ENCODE measurements at places on chromosomes 1 and 21.

DNA sequence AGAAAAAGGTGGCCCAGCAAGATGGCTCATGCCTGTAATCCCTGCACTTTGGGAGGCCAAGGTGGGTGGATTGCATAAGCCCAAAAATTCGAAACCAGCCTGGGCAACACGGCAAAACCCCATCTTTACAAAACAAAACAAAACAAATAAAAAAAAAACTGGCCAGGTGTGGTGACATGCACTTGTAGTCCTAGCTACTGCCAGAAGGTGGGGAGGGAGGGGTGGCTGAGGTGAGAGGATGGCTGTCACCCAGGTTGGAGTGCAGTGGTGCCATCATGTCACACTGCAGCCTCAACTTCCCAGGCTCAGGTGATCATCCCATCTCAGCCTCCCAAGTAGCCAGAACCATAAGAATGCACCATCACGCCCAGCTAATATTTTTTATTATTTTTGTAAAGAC is 22.8 kb downstream of the RERE start:
- no peak for DNase-seq

DNA sequence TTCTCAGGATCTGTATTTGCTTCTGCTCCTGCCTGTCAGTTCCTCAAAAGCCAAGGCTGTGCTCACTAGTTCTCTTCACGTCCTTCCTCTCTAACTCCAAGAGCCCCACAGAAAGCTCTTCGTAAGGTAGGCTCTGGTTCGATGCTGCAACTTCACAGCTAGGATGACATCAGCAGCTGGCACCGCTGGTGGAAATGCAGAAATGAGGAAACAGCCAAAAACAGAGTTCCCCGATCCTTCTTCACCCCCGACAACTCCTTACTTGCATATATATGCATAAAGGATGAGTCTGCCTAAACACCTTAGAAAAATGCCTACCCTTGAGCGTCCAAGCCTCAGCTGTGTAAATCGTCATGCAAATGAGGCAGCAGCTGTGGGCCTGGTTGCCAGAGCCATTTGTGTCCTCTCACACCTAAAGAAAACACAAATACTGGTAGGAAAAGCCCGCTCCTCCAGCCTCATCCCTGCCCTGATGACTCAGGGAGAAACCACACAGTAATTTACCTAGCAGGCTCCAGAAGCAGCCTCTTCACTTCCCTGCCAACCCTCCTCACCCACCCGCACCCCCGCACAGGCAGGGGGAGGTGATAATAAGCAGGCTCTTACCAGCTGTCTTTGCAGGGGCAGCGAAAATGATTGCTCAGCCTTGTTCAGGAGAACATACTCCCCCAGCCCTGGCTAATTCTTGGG is 28.2 kb downstream of the BATF3 start:
- no peak for DNase-seq

GRCh38 chr1:220754212-220754917 is 6.2 kb downstream of the MTARC2 start:
- no peak for DNase-seq

DNA sequence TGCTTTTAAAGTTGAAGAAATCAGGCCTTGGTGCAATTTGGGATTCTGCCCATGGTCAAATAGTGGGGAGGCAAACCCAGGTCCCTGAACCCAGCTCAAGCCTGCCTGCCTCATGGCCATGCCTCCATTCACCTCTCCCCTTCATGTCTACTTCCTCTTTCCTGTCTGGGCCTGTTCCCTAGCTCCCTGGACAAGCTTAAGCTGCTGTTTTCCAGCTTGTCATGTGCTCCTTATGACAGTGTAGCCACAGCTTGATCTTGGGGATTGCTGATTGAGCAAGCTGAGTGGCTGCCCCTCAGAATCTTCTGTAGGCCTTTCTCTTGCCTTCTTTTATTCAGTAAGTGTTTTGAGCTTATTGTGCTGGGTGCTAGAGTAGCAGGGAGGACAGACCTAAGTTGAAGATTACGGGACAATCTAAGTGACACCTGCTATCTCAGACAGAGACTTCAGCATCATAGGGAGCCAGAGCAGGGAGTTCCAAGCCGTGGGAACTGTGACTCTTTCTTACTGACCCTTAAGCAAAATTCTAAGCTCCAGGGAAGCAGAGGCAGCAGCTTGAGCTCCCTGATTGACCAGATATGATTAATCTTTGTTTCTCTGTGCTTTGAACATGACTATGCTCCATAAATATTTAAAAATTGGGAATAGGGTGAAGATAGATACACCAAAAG is 520 bp upstream of the MR1 start:
- DNase-seq, result peak; percentile 26

DNA sequence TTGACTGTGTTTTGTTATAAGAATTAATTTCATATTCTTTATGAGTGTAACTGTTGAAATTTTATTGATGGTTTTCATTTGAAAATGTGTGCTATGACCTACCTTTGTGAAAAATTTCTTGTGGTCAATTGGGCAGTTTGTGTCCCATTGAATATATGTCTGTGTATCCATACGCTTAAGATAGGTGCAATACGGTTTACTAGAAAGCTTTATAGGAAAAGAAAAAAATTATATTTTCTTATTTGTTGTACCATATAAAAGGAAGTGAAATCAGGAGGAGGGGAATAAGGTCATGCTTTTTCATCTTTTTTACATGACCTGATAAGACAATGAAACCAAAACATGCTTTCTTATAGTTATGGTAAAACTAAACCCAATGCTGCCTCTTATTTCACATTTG is 807.7 kb downstream of the USP25 start:
- DNase-seq, result no peak

DNA sequence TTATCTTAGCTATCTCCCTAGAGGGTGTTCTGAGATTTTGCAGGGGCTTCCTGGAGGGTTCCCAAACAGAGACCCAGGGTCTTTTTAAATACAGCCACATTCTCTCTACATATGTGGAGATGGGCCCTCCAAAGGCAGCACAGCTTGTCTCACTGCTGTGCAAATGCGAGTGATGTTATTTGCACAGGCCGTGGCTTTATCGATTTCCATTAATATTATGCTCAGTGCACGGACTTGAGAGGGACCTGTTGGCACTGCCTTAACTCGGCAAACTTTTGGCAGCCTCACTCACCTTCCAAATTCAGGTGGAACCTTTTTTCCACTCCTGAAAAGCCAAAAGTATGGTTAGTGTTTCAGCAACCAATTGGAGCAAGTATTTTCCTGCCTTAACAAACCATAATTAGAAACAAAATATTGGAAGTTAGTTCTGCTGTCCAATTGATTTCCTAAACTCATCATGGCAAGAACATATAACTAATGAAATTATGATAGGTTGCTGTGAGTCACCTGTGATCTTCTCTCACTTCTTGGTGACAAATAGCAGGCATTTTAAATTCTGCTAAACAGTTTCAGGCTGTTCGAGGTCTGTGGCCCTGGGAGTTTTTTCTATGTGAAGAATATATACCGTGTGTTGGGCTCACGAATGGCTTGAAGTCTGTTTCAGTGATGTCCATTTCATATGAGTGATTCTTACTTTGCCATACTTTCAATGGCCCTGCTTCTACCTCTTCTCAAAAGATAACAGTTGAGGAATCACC is 10.9 kb downstream of the LHX9 start:
- no peak for DNase-seq

DNA sequence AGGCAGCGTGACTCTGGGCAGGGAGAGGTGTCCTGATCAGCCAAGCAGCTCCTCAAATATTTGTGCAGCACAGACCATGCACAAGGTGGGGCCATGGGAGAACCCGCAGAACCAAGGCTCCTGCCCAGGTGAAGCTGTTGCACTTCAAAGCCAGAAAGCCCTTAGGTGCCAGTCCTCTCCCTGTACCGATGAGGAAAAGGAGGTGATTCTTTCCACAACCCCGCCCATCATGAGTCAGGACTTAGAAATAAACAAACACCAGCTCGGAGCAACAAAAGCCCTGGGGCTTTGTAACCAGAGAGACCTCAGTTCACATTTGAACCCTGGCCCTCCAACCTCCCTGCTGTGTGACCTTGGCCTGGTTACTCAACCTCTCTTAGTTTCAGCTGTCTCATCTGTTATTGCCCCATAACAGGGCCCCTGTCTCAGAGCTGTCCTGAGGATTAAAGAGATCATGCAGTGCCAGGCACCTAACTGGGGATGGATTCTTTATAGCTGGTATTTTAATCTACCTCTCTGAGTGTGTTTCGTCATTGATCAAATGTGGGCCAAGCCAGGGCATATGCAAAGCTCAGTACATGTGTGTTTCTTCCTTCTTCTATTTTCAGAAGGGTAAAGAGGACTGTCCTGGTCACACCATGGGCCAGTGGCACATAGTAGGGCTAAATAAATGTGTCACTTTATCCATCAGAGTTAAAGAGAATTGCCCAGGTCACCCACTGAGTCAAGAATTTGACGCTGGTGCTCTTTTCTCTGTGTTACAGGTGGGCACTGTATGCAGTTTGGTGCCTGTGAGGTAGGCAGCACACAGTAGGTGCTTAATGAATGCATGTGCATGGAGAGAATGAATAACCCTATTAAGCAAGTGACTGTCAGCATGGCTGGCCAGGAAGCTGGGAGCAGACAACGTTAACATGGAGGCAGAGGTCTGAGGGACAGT is 1.4 kb downstream of the LDLRAD1 start:
- no peak for DNase-seq

GRCh38 chr21:34836103-34836932 is 167.5 kb downstream of the CLIC6 start:
- no peak for DNase-seq

DNA sequence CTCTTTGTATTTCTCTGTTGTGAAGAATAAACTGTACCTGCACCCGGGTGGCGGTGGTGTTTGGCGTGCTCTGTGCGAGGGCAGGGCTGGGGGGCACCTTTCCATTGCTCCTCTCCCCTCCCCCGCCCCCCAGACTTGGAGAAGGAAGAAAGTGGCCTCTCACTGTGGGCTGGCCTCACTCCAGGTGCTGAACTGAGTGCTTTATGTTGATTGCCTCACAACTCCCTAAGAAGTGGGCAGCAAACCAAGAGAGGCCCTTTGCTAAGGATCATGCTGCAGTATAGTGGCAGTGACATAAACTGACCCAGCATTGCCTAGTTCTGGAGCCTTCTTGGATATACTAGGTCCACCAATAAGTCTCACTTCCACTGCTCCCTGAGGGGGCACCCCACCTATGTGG is 20.2 kb downstream of the A3GALT2 start:
- no peak for DNase-seq

DNA sequence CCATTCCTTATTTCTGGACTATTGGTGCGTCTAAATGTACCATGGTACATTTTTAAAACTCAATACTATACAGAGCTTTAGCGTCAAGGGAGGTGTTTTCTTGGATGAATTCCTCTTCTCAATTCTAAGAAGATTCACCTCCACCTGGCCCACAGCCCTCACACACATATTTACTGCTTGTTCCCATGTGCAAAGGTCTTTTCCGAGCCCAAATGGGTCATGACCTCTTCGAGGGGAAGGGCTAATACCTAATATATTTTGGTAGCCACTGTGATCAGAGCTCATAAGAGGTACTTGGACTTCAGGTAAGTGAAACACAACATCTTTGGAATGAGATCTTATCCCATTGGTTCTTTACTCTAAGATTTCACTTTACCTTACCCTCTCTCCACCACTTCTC is 205.9 kb downstream of the SDCCAG8 start:
- DNase-seq, result no peak

DNA sequence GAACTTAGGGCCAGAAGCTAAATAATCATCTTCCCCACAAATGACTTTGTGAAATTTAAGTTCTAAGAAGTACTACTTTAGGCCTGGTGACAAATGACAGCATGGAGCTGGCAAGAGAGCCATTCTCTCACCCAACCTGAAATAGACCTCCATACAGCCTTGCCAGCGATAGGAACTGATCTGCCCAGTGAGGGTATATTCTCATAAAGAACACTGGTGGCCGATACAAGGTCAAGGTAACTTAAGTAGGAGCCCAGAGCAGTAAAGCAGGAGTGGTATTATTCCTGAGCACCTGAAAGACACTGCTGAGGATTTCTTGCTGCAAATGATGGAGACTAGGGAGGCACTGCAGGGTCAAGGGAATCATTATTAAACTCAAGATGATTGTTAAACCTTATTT is 2.6 kb upstream of the TTLL7 start:
- DNase-seq, result no peak

- peak; percentile 22 for DNase-seq
Measured at GRCh38 chr1:234911787-234912186, 216.8 kb downstream of the TOMM20 start.

DNA sequence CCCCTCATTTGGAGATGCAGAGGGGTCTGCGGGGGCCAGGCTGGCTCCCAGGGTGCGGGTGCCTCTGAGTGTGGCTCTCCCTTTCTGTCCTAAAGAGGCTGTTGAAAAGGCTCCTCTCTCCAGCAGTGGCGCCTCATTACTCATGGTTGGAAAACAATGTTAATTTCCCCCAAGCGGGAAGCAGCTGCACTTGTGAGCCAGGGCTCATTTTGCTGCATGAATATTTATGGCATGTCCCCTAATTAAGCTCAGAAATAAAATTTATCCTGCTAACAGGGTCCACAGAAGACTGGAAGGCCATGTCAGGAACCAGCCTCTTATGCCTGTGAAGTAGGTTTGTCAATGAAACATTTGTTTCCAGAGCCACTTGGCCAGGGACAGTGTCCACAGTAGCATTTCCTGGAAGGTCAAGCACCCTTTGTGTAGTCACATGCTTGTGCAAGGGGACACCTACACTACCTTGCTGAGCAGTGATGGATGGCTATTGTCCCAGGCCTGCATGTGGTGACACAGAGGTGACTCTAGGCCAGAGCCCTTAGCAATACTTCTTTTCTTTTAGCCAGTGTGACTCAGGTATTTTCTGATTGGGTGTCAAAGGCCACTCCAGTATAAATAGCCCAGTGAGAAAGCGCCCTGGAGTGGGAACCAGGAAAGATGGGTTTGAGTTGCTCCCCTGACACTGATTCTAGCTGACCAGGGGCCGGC is 259.0 kb downstream of the FOXD2 start:
- no peak for DNase-seq

DNA sequence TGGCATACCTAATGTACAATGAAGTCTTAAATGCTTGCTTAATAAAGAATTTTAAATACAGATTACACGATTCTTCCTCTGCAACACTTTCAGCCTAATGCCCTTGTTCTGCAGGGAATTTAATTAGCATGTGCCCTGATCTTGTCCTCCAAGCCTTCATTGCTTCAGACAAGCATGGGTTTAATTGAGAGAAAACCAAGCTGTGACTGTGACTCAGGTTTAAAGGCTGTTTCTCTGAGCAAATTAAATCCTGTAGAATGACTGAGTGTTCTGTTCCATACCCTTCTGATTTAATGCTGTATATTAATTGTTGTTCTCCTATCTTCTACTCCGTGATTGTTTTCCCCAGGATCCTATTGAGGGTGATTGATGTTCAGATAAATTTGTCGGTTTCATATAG is 269.0 kb upstream of the PRMT6 start:
- DNase-seq, result no peak

Data from activated effector memory CD4-positive, alpha-beta T cell treated with Interleukin-2 at 50 U/mL for 16 hours (primary cell).